Stimulated activated CD4-positive, alpha-beta T cell treated with anti-CD3 and anti-CD28 coated beads, Interleukin-4, amount 100 ng/mL, for 4 hours (primary cell): ENCODE measurements at places on chromosomes 13 and 19.

DNA sequence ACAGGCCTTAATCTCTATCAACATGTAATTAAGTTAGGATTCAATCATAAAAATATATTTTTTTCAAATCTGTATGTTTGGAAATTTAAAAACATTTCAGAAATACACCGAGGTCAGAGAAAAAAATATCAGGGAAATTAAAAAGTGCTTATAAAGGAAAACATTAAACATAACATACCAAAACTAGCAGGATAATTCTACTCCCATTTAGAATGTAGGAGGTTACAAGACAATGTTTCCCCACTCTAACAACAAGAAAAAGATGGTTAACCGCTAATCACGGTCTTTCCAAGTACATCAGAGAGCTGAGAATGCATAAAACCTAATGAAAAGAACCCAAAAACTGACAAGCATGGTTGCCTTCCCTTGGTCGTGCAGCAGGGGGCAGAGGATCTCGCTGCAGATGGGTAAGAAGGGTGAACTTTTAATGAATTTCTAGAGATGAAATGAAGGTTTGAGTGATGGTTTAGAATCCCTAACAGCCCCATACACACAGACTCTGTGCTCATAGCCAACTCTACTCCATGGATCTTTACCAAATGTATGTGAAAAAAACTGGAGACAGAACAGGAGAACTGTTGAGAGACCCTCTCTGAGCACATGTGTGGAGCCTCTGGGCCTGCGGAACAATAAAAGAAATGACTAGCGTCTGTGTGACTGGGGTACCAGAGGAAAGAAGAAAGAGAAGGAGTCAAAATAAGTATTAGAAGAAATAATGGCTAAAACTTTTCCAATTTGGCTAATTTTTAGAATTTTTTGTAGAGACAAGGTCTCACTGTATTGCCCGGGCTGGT is 51.3 kb upstream of the LSM14A start:
- peak; percentile 36 for DNase-seq

GRCh38 chr19:19744641-19745040 is 11.7 kb upstream of the ZNF14 start:
- DNase-seq = no peak

GRCh38 chr13:75587679-75588078 is 38.1 kb downstream of the UCHL3 start:
- no peak for DNase-seq

GRCh38 chr13:65629926-65630325 is 1600.2 kb downstream of the PCDH9 start:
- no peak for DNase-seq

GRCh38 chr19:52963247-52963618 is 552 bp upstream of the ZNF816 start:
- peak; percentile 2 for DNase-seq

- no peak for DNase-seq
Measured at GRCh38 chr19:45600340-45600885, 1.6 kb downstream of the GPR4 start.

GRCh38 chr13:107254392-107254791 is 686.5 kb upstream of the ARGLU1 start:
- DNase-seq = no peak

GRCh38 chr13:112819816-112820215 is 130.0 kb downstream of the ATP11A start:
- no peak for DNase-seq

GRCh38 chr19:3801412-3802096 is 15.4 kb upstream of the MATK start:
- DNase-seq = peak; percentile 58

DNA sequence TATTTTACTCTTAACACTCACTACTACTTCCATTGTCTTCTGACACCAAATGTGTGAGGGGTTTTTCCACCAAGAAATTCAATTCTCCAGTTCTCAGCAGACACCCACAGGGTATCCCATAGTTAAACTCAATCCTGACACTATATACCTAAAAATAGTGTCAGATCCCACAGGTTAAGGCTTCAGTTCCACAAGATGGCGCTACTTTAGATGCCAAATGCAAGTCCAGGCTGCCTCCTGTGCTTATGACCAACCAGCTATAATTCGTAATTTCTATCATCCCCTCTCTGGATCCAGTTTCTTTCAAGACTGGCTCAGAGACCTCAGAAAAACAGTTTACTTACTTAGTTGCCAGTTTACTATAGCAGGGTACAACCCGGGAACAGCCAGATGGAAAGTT is 1146.2 kb upstream of the SPRY2 start:
- no peak for DNase-seq

GRCh38 chr13:109840201-109840892 is 54.0 kb upstream of the IRS2 start:
- peak; percentile 3 for DNase-seq
